ENCODE measurements at places on chromosomes 11 and 22.

DNA sequence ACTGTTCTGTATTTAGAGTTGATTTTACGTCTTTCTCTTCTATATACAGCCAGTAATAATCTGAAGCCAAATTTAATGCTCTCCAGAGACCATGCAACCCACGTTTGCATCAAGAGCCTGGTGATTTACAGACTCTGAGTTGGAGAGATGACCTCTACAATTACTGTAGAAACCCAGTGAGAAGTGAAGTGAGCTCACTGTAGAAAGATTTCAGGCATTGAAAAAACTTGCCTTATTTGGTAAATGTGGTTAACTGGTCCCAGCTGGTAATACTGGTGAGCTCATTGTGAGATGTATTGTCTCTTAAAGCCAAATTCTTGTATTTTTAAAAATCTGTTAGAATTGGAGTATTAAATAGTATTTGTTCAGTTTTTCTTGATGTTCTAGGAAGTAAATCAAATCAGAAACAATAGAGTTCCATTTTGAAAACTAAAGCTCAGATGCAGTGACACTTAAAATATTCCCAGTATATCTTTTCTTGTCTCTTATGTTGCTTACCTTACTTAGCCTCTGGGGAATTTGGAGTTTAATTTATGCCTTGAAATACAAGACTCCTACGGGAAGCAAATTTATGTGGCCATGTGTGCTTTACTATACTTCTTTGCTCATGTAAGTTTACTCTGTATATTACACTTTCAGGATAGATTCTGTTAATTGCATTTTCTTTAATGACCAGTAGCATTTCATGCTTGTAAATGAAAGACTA is 189.9 kb downstream of the ARHGAP42 start:
- no peak for DNase-seq

GRCh38 chr11:30956751-30957150 is 370.6 kb upstream of the MPPED2 start:
- no peak for DNase-seq

- DNase-seq = no peak
Observed at GRCh38 chr22:25797498-25798290, 55.7 kb downstream of the MYO18B start.

- no peak for DNase-seq
Observed at GRCh38 chr22:27686534-27686933, 115.0 kb downstream of the MN1 start.

- DNase-seq = peak; percentile 84
Observed at GRCh38 chr22:32050678-32051515, 7.8 kb downstream of the SLC5A1 start.

- DNase-seq = no peak
Observed at GRCh38 chr11:69257838-69258658, 35.9 kb upstream of the MYEOV start.

- DNase-seq = no peak
Observed at GRCh38 chr22:38167988-38168407, 13.6 kb downstream of the PLA2G6 start.

GRCh38 chr11:57562596-57562995 is 4.9 kb downstream of the UBE2L6 start:
- no peak for DNase-seq

GRCh38 chr22:40951795-40952605 is 822 bp downstream of the RBX1 start:
- DNase-seq = no peak

DNA sequence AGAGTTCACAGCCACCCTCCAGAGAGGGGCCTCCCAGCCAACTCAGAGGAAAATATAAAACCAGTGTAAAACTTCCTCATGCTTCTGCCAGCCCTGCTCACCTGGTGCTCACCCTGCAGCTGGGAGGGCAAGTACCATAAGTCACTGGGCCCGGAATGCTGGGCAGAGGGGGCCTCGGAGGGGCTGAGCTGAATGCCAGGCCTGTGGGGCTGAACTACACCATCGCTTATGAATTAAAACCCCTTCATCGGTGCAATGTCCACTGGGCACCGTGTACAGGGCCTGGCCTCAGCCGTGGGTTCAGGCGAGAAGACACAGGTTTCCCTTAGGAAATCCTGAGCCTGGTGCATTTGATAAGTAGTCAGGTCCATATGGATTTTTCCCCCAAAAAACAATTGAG is 828.6 kb downstream of the TBC1D22A start:
- no peak for DNase-seq

GRCh38 chr22:48870436-48870835 is 957.2 kb downstream of the BRD1 start:
- no peak for DNase-seq

- DNase-seq = no peak
Observed at GRCh38 chr11:70135625-70136059, 57.5 kb downstream of the ANO1 start.

- DNase-seq = peak; percentile 70
Observed at GRCh38 chr11:68843052-68843561, 1.4 kb upstream of the CPT1A start.

DNA sequence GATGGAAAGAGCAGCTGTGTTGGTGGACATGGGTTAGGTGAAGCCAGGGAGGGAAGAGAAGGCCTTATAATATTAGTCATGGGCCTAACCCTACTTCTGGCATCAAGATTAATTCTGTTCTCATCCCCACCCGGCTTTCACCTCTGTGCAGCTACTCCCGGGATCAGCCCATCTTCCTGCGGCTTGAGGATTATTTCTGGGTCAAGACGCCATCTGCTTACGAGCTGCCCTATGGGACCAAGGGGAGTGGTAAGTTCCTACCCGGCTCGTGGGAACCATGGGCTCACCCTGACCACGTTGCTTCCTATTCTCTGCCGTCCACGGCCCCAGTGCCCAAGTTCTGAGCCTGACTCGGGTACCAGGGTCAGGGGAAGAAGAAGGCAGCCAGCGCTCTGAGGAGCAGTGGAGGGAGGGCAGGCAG is 51.6 kb downstream of the ST3GAL4 start:
- DNase-seq = no peak

- DNase-seq = no peak
Observed at GRCh38 chr11:86790195-86790725, 10.1 kb upstream of the PRSS23 start.

- DNase-seq = peak; percentile 70
Observed at GRCh38 chr11:111982019-111982464, 43.2 kb upstream of the DLAT start.

- no peak for DNase-seq
Observed at GRCh38 chr22:29195118-29195963, 10.4 kb upstream of the EMID1 start.

GRCh38 chr11:67490727-67491065 is 7.9 kb downstream of the AIP start:
- no peak for DNase-seq

GRCh38 chr22:27585141-27585540 is 216.4 kb downstream of the MN1 start:
- no peak for DNase-seq

DNA sequence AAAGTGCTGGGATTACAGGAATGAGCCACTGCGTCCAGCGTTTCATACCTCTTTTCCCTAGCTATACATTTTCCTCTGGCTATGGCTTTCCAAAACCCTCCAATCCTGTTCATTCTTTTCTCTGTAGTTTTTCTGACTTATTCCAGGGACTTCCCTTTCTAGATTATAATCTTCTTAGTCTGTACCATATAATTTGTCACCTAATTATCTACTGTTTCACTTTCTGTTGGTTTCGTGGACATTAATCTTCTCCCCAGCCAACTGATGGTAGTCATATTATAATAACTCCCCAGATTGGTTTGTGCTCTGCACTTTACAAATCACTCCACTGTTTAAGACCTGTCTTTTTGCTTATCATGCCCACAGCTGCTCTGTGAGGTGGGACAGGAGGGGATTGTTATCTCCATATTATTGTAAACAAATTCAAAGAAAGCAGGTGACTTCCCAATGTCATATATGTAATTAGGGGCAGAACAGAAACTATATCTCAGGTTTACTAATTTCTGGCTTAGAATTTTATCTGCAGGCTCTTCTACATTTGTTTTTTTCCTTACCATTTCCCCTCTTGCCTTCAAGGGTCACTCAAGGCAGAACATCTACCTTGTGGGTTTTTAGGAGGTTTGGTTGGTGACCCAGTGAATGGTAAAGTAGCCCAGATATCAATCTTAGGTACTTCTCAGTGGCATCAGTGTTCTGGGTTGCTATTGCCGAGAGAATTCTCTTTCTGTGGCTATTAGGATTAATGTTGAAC is 23.9 kb downstream of the STIM1 start:
- DNase-seq = no peak

DNA sequence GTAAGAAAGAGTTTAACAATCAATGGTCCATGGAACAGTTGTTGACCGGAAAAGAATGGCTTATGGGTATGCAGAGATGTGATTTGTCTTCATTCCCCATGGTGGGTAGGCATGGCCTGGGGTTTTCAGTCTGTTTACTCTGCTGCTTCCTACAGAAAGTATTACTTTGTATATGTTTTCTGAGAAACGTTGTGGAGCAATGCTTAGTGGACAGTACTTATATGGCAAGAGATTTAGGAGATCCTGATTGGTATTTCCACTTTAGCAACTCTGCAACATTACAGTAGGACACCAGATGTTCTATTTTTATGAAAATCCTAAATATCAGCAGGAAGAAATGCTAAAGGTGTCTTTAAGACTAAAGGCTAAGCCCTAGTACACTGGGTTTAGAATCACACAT is 309.1 kb downstream of the AASDHPPT start:
- no peak for DNase-seq

GRCh38 chr11:133830931-133831907 is 14.1 kb downstream of the SPATA19 start:
- DNase-seq = no peak

GRCh38 chr22:46476547-46476941 is 60.9 kb downstream of the CELSR1 start:
- DNase-seq = no peak

GRCh38 chr11:105208019-105208418 is 68.5 kb upstream of the CARD18 start:
- no peak for DNase-seq

DNA sequence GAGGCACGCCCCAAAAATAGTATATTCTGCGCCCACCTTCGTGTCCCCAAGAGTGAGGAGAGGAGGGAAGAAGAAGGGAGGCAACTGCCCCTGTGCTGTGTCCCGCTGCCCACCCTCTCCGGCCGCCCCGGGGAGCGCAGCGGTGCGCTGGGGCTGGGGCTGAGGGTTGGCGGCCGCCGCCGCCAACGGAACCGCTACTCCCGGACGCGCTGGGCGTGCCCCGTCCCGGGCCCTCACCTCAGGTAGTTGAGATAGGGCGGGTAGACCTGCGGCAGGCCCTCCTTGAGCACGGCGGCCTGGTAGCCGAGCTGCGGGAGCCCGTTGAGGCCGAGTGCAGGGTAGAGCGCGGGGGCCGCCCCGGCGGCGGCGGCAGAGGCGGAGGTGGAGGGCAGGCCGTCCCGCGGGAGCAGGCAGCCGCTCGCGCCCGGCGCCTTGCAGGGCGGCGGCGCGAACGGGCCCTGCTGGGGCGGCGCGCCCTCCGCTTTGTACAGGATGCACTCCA is 2.4 kb downstream of the PGR start:
- no peak for DNase-seq

DNA sequence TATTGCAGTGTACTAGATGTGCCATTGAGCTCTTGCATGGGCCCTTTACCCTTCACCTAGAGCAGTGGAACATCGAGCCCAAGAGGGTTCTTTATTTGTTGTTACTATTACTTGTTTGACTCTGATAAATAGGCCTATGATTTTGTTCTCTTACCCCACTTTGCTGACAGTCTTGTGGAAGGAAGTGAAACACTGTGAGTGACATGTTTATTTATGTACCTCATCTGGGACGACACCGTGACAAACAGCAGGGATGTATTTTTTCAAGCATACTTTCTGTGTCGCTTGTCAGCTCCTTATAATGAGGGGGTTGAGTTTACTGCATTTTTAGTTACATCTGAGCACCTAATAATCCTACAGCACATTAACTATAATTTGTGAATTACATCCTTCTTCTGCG is 1010.3 kb upstream of the TENM4 start:
- no peak for DNase-seq

- no peak for DNase-seq
Observed at GRCh38 chr11:34298871-34299270, 58.9 kb downstream of the ABTB2 start.

- no peak for DNase-seq
Observed at GRCh38 chr22:27192135-27192829, 534.9 kb downstream of the MIAT start.

- peak; percentile 71 for DNase-seq
Observed at GRCh38 chr11:61891331-61892084, at the start of gene FADS3. FADS3 (minus strand) TSS chr11:61891545; CDS start chr11:61891381, 164 bp downstream.

DNA sequence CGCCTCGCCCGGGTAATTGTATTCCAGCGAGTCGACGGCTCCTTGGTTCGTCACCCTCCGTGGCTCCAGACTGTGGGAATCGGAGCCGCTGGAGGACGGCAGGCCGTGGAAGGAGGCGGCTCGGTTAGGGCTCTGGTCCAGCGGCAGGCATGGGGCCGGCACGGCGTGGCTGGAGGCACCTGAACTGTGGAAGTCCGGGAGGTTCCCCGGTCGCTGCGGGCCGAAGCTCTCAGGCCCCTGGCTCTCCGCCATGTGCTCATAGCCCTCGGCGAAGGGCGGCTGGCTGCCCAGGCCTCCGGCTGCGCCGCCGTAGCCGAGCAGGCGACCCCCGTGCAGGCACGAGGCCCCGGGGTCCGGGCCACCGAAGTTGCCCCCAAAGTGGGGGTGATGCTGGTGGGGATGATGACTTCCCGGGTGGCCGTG is 1.7 kb downstream of the MN1 start:
- no peak for DNase-seq

GRCh38 chr11:105856954-105857353 is 165.1 kb downstream of the MSANTD4 start:
- no peak for DNase-seq

DNA sequence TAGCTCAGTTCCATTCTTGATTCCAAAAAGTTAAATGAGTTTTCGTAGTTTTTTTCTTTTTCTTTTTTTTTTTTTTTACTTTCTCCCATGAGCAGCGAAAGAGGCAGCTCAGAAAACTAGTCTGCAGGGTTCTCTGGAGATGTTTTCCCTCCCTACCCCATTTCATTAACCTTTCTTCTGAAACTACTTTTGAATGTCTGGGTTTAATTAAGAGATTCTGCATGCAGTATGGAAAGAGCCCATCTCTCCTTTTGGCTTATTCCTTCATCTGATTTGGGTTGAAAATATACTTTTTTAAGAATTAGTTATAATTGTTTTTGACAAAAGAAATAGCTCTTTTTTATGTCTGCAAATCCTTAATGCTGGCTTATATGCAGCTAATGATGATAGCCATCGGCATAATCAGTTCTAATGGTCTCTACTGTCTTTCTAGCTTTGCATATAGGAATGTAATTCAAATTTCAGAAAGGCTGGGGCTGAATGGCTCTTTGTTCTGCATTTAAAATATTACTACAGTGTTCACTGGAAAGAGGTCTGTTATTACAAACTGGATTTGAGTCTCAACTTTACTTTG is 265.3 kb downstream of the FAT3 start:
- DNase-seq = no peak

DNA sequence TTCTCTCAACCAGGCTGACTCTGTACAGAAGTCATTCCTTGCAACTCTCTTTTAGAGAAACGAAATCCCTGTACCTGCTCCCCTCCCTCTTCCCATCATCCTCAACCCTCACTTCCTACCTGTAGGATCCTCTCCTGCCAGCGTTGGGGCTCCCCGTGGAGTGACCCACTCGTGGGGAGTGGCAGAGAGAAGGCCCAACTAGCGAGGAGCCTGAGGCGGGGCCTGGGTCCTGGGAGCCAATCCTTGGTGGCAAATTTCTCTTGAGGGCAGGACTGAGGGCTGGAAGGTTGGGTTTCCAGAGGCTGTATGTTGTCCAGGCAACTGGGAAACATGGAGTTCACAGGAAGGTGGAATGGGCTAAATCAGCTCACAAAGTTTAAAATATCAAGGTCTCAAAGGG is 10.4 kb downstream of the NHERF4 start:
- peak; percentile 14 for DNase-seq

GRCh38 chr11:69167916-69168691 is 12.4 kb downstream of the SMIM38 start:
- DNase-seq = no peak

- DNase-seq = no peak
Observed at GRCh38 chr11:109853156-109853776, 239.9 kb upstream of the ZC3H12C start.
